ENCODE measurements at places on chromosomes 5 and 9.
A peak's percentile ranks its signal among the peaks of the same experiment; 100 is the strongest.

- DNase-seq, result no peak
Measured at GRCh38 chr5:178387061-178387855, 154.7 kb upstream of the PHYKPL start.

DNA sequence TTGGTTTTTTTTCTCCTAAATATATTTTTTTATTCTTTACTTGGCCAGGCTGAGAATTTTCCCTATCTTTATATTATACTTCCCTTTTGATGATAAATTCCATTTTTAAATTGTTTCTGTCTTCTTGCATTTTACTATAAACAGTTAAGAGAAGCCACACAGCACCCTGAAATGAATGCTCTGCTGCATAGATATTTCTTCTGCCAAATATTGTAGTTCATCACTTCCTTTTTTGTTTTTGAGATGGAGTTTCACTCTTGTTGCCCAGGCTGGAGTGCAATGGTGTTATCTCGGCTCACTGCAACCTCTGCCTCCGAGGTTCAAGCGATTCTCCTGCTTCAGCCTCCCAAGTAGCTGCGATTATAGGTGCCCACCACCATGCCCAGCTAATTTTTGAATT is 8.5 kb upstream of the INIP start:
- DNase-seq, result no peak

- no peak for DNase-seq
Measured at GRCh38 chr9:137988701-137989100, 111.1 kb downstream of the CACNA1B start.

DNA sequence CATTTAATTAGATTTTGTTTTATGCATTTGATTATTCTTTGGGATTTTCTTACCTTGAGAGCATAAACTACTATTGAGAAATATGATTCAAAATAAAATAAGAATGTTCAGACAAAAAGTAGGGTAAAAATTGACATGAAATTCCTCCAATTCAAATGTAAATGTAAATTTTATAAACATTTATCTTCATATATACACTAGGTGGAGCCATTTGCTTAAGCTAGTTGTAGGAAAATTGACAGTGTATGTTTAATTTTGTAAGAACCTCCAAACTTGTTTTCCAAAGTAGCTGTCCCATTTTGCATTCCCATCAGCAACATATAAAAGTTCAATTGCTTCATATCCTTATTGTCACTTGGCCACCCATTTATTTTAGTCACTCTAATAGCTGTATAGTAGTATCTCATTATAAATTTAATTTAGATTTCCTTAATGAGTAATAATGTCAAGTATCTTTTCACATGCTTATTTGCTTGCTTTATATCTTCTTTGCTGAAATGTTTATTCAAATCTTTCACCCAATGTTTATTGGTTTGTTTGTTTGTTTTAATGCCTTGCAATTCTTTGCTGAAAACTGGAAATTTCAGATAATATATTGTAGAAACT is 37.6 kb upstream of the SLCO6A1 start:
- no peak for DNase-seq

- DNase-seq, result no peak
Measured at GRCh38 chr5:180366326-180366725, 13.2 kb upstream of the GFPT2 start.

- peak; percentile 40 for DNase-seq
Measured at GRCh38 chr5:67165526-67166459, 30.8 kb downstream of the CD180 start.

DNA sequence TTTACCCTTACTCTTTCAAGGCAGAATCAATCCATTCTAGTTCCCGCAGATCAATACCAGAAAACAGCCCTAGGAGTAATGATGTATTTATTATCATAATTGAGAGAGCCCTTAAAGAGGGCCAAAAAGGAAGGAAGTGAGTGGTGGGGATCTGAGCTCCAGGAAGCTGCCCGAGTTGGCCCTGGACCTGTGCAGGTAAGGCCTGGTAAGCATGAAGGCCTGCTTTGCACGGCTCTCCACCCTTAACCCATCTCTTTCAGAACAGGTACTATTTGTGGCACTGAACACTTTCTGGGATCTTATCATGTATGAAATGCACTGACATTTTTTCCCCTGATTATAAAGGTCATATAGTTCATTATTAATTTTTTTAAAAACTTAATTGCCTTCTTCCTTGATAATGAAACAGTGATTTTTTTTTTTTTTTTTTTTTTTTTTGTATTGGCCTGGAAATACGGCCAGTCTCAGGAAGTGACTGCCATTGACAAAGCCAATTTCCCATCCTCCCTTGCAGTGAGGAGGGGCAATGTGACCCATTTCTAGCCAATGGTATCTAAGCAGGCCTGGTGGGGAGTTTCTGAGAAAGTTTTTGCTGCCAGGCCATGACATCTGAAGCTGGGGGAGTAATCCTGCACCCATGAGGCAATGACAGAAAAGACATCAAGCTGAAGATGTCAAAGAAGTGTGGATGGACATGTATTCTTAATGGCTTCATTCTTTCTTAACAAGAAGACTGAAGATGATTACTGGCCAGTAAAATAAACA is 6.3 kb upstream of the MVB12B start:
- DNase-seq, result no peak

DNA sequence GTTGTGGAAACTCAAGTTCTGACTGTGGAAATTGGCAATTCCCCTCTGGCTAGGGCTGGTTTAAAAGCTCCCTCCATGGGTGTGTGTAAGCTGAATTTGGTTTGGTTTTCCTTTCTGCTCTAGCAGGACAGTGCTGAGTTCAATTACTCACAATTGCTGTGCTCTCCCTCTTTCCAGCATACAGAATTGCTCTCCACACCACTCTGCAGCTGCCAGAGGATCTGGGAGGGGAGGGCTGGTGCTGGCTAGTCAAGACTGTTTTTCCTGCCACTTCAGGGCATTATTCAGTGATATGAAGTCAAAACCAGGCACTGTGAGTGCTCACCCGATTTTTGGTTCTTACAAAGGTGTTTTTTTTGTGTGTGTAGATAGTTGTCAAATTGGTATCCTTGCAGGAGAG is 336.9 kb upstream of the SLC24A2 start:
- DNase-seq, result no peak

DNA sequence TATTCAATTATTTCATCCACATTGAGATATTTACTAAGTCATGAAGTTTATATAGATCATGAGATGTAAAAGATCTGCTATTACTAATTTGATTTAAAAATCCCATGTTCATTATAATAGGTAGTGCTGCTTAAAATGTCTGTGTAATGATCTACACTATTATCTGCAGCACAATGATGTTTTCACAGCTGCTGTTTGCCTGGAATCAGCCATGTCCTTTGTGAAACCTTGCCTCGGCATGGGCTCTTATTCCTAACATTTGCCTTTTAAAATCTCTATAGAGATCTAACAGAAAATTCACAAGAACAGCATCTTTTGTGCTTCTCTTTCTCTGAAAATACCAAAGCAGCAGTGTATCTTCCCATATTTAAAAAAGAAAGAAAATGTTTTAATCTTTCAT is 444.6 kb downstream of the PTPRD start:
- no peak for DNase-seq

DNA sequence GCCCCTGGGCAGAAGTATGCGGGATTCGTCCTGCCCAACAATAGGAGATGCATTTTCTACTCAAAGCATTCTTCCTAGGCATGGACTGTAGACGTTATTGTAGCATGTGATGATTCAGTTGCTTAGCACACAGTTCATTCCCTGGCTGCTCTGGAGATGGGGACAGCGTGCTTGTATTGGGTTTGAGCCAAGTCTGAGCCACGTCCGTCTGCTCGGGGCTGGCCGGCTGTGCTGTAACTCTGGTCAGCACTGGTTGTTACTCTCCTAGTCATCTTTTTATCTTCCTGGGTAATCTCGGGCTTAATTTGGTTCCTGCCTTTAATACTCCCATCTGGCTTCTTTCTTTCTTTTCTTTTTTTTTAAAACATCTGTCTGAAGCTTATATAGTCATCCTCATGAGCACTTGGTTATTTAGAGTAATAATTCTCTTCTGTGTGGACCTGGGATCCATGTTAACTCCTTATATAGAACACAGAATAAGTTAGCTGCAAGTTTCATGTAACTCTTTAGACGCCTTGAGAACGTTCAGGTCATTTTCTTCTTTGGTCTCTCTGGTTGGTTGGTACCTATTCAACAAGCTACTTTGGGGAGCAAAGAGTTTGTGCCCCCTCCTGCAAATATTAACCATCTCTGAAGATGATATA is 118.8 kb upstream of the RPS23 start:
- no peak for DNase-seq

DNA sequence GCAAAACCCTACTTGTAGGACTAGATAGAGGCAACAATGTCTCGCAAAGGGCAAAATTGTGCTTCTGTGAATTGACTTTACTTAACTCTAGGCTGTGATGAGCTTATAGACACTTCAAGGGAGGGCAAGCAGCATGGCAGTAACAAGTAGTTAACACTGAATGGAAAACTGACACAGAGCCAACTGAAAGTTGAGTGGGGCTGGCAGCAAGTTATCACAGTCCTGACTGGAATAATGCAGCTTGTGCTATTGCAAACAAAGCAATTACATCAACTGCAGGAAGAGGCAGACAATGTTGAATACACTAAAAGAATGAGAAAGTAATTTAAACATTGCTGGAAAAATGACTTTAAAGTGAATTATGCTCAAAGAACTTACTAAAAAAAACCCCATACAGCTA is 62.2 kb downstream of the RNF38 start:
- DNase-seq, result no peak

DNA sequence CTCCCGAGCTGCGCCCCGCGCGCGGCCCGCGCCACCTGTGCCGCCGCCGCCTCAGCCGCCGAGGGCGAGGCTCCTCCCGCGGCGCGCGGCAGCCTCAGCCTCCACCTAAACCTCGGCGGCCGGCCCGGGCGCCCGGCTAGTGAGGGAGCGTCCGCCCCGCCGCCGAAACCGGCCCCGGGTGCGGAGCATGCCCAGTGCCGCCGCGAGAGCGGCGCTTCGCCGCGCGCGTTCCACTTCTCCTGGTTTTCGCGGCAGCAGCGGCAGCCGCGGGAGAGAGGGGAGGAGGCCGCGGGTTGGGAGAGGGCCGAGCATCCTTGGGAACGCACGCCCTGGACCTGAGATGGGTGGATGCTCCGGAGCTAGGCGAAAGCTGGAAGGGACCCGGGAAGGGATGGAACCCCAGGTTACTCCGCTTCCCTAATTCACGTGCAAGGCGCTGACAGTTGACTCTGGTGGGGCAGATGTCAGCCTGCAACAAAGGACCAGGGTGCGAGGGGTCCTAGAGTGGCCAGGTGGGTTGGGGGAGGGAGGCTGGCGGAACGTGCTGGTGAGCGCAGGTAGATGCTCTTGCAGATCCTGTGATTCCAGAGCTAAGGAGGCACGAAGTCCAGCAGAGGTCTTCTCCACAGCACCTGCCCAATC is at the start of gene CTNND2:
Gene CTNND2 (minus strand): TSS at position 182 of the 642 bp plus-strand sequence. CDS start 593 bp downstream, outside the sequence.
- DNase-seq, result peak; percentile 90

Data from D341Med (cell line).